Upper lobe of right lung (tissue), 1 donor: ENCODE measurements at places on chromosomes 4 and X. TPM values are rescaled to one million over a fixed set of nuclear protein-coding genes. Genes with fewer than 3 reads are reported as not detected.

SHROOM3 gene
- 73.3 TPM for total RNA-seq

PAK3 gene
- 1.4 TPM for total RNA-seq

FAM193A gene
- total RNA-seq = 28.9 TPM

GPC4 gene
- 55.5 TPM for total RNA-seq

DNA sequence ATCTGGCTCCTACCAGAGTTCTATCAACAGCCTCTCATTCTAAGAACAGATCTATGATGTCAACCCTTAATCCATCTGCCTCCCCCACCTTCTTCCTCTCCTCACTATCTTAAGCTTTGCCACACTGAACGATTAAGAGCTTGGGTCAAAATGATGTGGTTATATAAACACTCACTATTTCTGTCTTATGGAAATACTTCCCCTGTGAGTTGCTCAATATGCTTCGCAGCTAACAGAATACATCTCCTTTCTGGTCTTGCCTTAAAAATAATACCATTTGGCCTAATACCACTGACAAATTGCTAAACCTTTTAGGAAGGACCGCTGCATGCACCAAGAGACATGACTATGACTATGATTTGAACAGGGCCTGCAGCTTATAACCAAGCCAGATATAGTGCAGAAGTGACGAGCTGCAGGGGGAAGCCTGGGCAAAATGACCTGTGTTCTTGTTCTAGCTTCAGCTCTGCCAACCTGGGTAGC is 130.9 kb downstream of the RNF150 start:
- H3K27ac ChIP-seq = no peak overlapping the region
- H3K27me3 ChIP-seq = no peaks in the 10 kb centered on the region

DNA sequence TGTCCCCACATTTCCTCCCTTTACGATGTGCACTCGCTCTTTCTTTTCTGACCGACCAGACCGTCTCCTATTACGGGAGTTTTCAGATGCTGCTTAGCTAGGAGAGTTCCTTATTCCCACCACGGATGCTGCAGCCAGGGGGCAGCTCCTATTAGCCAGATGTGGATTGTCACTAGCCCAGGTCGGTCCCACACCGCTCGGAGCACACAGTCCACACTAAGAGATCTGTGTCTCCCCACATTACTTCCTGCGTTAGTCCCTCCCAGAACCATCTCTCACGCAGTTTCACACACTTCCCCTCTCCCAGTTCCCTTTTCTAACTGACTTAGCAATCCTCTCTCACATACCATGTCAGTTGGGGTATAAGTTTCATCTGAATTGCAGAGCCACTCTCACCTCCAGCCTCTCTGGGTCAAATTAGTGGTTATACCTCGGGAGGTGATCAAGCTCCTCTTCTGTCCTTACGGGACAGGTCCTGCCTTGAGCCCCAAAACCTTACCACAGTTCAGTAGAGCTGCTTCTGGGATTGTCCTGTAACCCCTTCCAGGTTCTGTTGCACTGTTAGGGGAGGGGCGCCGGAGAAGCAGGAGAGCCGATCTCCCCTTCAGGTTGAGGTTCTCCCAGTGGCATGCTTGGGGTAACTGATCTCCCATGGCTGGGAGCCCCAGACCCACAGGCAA is 28.2 kb downstream of the SULT1E1 start:
- no peaks in the 10 kb centered on the region for H3K4me1 ChIP-seq
- no peak overlapping the region for H3K4me3 ChIP-seq

DNA sequence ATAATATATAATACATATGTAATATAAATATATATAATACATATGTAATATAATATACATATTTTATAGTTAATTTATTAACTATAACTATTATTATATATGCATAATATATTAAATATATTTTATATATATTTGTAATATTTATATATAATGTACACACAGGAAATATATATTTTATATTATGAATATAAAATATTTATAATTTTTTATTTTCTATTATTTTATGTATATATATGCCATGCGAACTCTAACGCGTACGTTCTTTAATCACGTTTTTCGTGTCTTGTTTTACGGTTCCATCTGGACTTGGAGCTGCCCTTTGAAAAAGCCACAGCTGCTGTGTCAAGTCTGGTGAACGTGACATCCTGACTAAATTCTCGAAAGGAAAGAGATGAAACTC is 332.1 kb downstream of the ASMT start:
- no peak overlapping the region for H3K27ac ChIP-seq
- DNase-seq = no peak
- no peaks in the 10 kb centered on the region for H3K36me3 ChIP-seq
- no peak overlapping the region for H3K4me3 ChIP-seq

GRCh38 chr4:76036855-76037254 is 985 bp upstream of the CXCL11 start:
- DNase-seq = no peak
- no peaks in the 10 kb centered on the region for H3K36me3 ChIP-seq
- no peaks in the 10 kb centered on the region for H3K27me3 ChIP-seq
- H3K27ac ChIP-seq = no peak overlapping the region
- H3K4me1 ChIP-seq = no peaks in the 10 kb centered on the region

GRCh38 chrX:131217989-131218388 is 71.1 kb downstream of the IGSF1 start:
- H3K4me1 ChIP-seq = no peaks in the 10 kb centered on the region
- no peak for DNase-seq
- H3K36me3 ChIP-seq = no peaks in the 10 kb centered on the region
- no peak overlapping the region for H3K27ac ChIP-seq
- no peaks in the 10 kb centered on the region for H3K27me3 ChIP-seq

DNA sequence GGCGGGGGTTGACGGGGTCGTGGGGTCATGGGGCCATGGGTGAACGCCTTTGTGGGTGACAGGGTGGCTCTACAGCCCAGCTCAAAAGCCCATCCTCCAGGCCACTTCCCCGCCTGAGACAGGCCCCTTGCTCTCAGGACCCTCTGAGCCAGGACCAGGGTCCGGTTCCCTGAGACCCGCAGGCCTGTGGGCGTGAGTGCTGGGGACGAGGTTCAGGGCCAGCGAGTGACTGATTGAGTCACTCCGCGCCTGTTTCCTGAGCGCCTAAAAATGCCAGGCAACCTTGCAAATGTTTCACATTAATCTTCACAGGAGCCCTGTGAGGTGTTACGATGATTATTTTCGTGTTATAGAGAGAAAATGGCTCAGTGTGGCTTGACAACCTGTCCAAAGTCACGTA is 97.8 kb downstream of the ZNF674 start:
- H3K27ac ChIP-seq = peak overlapping the region; percentile 82
- no peaks in the 10 kb centered on the region for H3K27me3 ChIP-seq
- H3K4me3 ChIP-seq = peak overlapping the region; percentile 59
- no peak for DNase-seq
- no peaks in the 10 kb centered on the region for H3K4me1 ChIP-seq

DNA sequence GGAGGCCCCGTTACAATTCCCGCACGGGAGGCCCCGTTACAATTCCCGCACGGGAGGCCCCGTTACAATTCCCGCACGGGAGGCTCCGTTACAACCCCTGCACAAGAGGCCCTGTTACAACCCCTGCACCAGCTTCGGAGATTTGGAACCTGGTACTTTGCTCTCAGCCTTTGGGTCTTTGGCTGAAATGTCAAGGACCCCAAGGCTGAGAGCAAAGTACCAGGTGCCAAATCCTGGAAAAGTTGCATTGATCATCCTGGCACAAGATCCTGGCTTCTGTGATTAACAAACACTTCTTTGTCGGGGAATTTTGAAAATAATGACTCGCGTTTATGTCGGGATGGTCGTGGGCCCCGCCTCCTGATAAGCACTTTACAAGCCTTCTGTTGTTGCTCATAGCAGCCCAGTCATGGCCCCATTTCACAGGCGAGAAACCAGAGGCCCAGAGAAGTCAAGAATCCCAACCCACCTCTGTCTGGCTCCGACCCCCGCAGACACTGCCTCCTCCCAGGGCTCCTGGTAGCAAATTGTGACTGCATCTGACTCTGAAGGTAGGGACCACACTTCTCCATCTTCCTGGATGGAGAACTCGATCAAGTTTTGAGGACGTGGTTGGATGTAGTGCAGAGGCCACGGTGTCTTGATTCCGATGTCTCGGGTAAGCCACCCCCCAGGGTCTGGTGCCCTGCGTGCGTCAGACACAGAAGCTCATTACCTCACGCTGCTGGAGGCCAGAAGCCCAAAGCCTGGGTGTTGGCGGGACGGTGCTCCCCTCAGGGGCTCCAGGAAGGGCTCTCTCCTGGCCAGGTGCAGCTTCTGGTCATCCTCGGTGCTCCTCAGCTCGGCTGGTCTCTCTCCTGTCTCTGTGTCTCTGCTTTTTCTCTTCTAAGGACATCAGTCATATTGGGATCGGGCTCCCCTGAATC is 60.3 kb downstream of the ADRA2C start:
- no peaks in the 10 kb centered on the region for H3K36me3 ChIP-seq
- H3K4me1 ChIP-seq = peaks cover 7% of the 10 kb centered on the region
- no peaks in the 10 kb centered on the region for H3K27me3 ChIP-seq
- no peak for DNase-seq

GRCh38 chr4:139753686-139754085 is 88.1 kb downstream of the MGST2 start:
- H3K36me3 ChIP-seq = no peaks in the 10 kb centered on the region
- no peak for DNase-seq
- H3K4me1 ChIP-seq = no peaks in the 10 kb centered on the region
- H3K27ac ChIP-seq = no peak overlapping the region
- no peaks in the 10 kb centered on the region for H3K27me3 ChIP-seq
- H3K4me3 ChIP-seq = no peak overlapping the region

GRCh38 chr4:165388756-165389155 is 9.9 kb downstream of the CPE start:
- no peaks in the 10 kb centered on the region for H3K36me3 ChIP-seq
- H3K4me1 ChIP-seq = no peaks in the 10 kb centered on the region
- DNase-seq = no peak
- H3K27me3 ChIP-seq = no peaks in the 10 kb centered on the region

DNA sequence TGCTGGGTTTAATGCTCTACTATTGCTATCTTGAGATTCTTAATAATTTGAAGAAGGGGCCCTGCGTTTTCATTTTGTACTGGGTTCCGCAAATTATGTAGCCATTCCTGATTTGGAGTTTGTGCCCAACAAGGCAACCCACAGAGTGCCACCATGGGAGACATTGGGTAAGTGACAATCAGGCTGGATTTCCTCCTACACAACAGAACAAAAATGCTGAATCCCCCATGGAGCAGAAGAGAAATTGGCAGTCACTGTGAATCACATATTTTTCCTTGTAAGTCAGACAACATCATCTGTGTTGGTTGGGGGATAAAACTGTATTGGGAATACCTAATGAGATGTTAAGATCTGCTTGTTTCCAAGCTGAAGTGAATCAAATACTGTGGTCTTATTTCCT is 80.9 kb downstream of the CNGA2 start:
- no peak for DNase-seq
- H3K4me1 ChIP-seq = no peaks in the 10 kb centered on the region
- H3K36me3 ChIP-seq = no peaks in the 10 kb centered on the region
- H3K4me3 ChIP-seq = no peak overlapping the region
- H3K27me3 ChIP-seq = no peaks in the 10 kb centered on the region

DNA sequence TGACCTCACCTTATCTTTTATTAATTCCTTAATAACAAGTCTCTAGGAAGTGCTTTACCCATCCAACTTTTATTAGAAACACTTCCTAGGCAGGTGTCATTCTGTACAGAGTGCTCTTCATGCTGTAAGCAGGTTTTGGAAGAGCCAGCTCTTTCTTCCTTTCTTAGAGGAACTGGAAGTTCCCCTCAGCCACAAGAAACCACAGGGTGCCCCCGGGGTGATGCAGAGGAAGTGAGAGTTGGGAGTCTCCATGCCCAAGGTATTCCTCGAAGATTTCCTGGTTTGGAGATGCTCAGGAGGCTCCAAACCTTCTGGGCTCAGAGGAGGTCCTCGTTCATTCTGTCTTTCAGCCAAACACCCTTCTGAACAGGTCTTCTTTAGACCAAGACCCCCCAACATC is 83.8 kb downstream of the EGF start:
- H3K4me3 ChIP-seq = no peak overlapping the region
- no peak overlapping the region for H3K27ac ChIP-seq
- no peaks in the 10 kb centered on the region for H3K4me1 ChIP-seq

DNA sequence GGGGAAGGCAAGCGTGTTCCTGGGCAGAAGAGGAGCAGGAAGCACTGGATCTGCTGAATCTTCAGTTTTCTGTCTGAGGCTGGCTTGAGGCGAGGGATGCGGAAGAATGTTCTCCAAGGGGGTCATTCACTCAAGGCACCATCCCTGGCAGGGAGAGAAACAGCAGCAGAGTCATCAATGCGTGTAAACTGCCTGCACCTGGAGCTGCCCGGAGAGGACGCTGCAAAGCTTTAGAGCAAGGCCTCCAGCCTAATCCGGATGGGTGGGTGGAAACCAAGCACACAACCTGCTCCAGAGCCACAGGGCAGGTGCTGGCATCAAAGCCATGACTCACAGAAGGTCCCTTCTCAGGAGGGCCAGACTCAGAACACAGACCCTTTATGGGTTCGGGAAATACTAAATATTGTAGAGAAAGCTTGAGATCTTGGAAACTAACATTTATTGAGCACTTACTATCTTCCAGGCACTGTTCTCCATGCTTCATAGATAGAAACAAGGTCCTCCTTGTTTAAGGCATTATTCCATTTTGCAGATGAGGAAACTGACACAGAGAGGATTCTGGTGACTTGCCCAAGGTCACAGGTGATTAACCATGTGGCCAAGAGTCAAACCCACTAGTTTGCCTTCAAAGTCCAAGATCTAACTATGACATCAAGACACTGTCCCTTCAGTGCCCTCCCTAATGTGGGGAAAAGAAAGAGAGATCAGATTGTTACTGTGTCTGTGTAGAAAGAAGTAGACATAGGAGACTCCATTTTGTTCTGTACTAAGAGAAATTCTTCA is 7.7 kb downstream of the PROM1 start:
- no peaks in the 10 kb centered on the region for H3K36me3 ChIP-seq
- no peak overlapping the region for H3K4me3 ChIP-seq
- no peak for DNase-seq
